Right atrium auricular region (tissue), 2 donors: ENCODE measurements at places on chromosomes 13 and 19. TPM values are rescaled to one million over a fixed set of nuclear protein-coding genes. Genes with fewer than 3 reads are reported as not detected.

BRME1 gene
- total RNA-seq = 0.70 TPM

DNA sequence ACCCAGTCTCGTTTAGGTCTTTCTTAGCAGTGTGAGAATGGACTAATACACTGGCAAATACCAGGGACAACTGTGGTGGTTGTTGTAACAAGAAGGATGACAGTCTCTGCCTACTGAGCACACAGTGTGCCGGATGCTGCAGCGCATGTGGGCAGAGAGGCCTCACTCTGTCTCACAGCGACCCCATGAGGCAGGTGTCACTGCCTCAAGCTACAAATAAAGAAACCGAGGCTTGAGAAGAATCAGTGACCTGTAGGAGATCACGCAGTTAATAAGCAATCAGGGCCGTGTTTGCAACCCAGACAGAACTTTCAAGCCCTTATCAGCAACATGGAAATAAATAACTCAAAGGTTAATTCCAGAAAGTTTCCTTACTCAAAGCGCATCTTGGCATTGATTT lies 40.5 kb upstream of the GAS6 start:
- peak; percentile 64 for DNase-seq

SIGLEC5 gene
- total RNA-seq = not detected

DNA sequence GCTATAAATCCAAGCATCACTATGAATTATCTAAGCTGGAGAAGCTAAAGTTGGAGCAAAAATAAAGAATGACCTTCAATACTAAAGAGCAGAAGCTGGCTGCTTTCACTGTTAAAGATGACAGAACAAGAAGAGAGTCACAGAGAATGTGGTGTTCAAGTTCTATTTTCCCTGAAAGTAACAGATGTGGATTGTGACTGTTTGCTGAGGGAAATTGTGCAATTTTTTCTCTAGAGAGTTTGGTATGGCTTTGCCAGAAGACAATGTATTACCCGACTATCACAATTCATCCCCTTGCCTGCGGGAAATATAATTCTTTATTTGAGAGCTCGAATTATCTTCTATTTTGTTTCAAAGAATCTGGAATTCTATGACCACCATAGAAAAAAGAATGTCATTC lies 83.1 kb downstream of the TNFSF13B start:
- no peak for DNase-seq

DNA sequence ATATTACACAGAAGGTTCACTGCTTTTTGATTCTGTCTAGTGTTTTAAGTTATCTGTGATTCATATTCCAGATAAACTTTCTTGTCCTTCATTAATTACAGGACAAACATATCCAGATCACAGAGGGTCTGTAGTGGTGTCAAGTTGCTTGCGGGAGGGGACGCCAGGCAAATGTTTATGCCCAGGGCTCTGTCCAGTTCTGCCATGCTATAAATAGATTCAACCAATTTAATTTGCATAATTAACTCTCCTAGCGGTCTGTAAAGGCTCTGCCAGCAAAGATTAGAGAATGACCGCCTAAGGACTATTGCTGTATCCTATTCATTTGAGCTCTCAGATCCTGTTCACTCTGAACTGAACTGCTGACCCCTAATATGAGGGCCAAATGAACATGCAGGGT lies 59.7 kb upstream of the TRPC4 start:
- no peak for DNase-seq

GRCh38 chr13:94662274-94662945 lies 49.9 kb downstream of the SOX21 start:
- no peak for DNase-seq

GRCh38 chr13:44365008-44365407 lies 8.6 kb upstream of the SERP2 start:
- DNase-seq = no peak

DNA sequence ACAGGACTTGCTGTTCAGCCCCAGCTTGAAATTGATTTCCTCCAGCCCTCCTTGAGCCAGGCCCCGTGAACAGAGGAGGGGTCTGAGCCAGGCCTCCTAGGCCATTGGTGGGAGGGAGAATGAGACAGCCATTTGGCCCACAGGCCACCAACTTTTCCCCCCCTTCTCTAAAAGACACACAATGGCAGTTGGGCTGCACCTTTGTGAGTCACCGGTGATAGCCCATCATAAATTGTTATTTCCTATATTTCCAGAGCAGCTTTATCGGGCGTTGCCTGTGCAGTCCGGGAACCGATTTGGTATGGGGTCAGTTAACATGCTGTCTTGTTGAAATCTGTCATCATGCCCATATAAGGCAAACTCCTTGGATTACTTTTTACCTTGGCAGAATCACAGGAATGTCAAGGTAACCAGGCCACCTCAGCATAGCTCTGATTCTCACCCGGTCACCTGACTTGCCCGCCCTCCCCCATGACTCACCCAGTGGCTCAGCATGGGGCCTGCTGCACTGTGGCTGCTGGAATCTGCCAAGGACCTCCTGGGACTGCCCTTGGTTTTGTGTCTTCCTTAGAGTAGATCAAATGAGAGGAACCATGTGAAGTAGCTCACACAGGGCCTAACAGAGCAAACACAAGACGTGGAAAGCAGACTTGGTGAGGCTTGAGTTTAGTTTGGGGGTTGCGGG lies 36.1 kb downstream of the ACTN4 start:
- peak; percentile 77 for DNase-seq

ZNF529 gene
- 11.5 TPM for total RNA-seq

SELENOV gene
- total RNA-seq = not detected

EBI3 gene
- total RNA-seq = 1.7 TPM

KIR2DL4 gene
- total RNA-seq = not detected

FUT2 gene
- not detected for total RNA-seq

- no peak for DNase-seq
Observed at GRCh38 chr13:43375797-43376465, 352.5 kb downstream of the DNAJC15 start.

DNA sequence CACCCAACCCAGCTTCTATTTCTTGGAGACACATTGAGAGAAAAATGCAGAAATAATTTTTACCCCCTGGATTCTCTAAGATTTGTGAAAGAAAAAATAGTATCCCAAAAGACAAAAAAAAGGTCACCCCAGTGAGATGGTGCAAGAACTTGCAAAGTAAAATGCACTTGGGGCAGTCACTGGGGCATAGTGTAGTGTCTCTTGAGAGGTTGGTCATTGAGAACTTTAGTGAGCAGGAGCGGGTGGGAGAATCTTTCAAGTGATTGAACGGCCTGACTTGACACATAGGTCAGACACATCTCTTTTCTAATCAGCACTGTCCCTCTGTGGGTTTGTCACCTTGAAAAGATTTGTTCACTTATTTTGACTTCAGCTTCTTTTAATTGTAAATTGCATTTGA lies 2.4 kb downstream of the ZNF85 start:
- DNase-seq = no peak

- DNase-seq = no peak
Observed at GRCh38 chr13:25380082-25380481, 8.3 kb downstream of the ATP8A2 start.

DNA sequence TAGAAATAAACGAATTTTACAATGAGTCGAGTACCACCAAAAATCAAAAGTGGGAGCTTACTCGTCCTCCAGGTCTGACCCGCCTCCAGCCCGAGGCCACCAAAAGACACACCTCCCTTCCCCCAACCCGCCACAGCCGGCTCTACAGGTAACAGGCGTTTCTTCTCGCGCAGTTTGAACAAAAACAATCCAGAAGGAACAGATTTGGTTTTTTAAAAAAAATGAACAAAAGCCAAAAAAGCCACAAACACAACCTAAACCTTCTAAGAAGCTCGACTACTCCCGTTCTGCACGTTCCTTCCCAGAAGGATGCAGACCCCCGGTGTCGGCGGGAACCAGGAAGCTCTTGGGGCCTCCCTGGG lies 671 bp downstream of the ZDHHC20 start:
- no peak for DNase-seq

SIGLECL1 gene
- not detected for total RNA-seq

SHFL gene
- total RNA-seq = 16.8 TPM

MISP gene
- 1.5 TPM for total RNA-seq

CTXN1 gene
- total RNA-seq = 1.7 TPM

CALM3 gene
- 296 TPM for total RNA-seq

GRCh38 chr13:100484702-100485101 lies 103.9 kb downstream of the GGACT start:
- DNase-seq = no peak

CD33 gene
- 4.2 TPM for total RNA-seq

DNA sequence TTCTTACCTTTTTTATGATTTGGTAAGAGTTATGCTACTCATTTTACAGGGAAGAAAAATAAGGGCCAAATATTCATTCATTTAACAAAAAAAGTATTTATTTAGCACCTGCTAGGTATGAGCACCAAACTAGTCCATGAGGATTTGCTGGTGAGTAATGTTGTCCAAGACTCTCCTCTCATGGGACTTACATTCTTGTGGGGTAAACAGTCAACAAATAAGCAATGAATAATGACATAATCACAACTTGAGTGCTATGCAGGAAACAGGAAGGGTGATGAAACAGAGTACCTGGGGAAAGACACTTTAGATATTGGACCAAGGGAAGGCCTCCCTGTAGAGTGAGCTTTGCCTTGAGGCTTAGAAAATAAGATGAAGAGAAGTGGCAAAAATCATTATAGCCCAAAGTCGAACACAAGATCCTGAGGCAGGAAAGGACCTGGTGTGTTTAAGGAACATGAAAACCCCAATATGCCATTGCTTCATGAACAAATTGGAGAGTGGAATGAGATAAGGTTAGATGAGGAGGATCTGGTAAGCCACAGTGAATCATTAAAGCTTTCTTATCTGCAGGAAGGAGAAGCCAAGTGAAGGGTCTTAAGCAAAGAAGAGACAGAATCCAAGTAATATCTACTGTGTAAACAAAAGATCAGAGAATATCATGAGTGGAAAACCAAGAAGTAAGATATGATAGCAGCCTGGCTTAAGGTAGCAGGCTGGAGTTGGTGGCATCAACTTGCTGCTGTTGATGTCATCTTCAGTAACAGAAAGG lies 294.5 kb upstream of the NBEA start:
- DNase-seq = no peak

GRCh38 chr13:111492341-111492950 lies 172.0 kb downstream of the TEX29 start:
- DNase-seq = no peak

- DNase-seq = no peak
Observed at GRCh38 chr13:97171136-97171535, 51.0 kb upstream of the MBNL2 start.

GRCh38 chr19:55015126-55015525 lies 22.9 kb downstream of the GP6 start:
- DNase-seq = no peak

DNA sequence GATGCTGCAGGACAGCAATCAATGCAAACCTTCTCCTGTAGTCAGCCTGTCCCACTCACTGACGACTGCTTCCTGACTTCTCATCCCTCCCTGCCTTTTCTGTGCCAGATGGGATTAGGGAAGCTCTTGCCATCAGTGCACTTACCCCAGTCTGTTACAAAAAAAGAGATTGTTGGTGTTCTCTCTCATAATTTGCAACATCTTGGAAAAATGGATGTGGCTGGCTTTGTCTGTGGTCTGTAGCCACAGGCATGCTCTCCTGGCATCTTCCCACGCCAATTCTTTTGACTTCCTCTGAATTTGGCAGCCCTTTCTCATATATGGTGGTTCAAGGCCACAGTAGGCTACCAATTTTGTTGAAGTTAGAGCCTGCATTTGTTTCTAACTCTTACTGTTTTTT lies 11.6 kb upstream of the HTR2A start:
- no peak for DNase-seq

RPL36 gene
- 483 TPM for total RNA-seq

DNA sequence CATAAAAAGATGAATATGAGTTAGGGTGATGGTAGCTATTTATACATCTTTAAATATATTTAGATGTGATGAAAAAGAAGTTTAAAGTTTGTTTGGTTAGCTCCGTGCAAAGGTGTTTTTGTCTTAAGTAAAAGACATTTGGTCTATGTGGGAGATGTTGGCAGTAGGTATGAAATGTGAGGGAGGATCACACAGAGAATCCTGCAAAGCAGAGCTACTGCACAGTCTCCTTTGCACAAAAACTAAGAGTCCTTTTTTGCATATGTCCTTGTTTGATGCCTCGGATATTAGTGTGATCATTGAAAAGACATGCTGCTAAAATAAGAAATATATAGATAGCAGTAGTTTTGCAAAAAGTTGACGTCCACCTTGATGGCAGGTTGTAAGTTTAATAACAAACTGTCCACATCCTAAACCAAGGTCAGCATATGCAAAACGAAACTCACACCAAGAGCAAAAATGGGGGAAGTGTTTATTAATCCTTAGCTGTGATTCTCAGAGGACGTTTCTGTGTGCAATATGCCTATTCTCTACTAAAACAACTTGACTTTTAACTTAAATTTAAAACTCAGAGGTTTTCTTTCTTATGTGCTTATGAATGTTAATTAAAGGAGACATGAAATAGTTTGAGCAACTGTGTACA lies 870.1 kb downstream of the PCDH9 start:
- no peak for DNase-seq

- no peak for DNase-seq
Observed at GRCh38 chr13:109719962-109720646, 66.3 kb downstream of the IRS2 start.

DNA sequence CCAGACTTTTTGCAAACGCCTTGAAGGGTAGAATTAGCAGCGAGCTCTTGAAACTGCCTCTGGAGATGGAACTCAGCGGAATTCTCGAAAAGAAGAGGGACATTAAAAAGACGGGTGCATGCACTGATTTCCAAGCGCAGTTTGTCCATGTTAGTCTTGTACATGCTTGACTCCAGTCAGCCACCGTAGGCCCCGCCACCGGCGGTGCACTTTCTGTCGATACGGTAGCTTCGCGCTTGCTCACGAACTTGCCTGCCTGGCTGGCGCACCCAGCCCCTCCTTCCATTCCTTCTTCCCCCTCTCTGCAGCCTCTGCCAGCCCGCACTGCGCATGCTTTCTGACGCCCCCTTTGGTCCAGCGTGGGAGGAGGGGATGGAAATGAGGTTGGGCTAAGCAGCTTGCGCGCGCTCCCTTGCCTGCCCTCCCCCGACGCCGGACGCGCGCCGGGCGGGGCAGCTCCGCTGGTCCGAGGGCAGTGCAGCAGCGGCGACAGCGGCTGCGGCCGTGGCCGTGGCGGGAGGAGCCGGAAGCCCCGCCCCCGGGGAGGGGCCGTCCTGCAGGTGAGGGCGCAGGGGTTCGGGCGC lies at the start of gene ZNF575:
TSS of gene ZNF575 (plus strand) at position 227 of the 584 bp plus-strand sequence. CDS start 1,235 bp downstream, outside the sequence.
- DNase-seq = peak; percentile 92

- DNase-seq = no peak
Observed at GRCh38 chr13:93673885-93674284, 447.3 kb downstream of the GPC6 start.

GRCh38 chr19:49017041-49017665 lies at the start of gene LHB:
Gene LHB, minus strand, starts transcription at chr19:49017091. Its CDS starts 10 bp downstream, at chr19:49017081.
- DNase-seq = no peak

- no peak for DNase-seq
Observed at GRCh38 chr13:75910591-75910990, 274.5 kb downstream of the LMO7 start.
